Cardiac septum (tissue), 1 donor: ENCODE measurements at places on chromosomes 16 and 17. TPM values are rescaled to one million over a fixed set of nuclear protein-coding genes. Genes with fewer than 3 reads are reported as not detected.

DNA sequence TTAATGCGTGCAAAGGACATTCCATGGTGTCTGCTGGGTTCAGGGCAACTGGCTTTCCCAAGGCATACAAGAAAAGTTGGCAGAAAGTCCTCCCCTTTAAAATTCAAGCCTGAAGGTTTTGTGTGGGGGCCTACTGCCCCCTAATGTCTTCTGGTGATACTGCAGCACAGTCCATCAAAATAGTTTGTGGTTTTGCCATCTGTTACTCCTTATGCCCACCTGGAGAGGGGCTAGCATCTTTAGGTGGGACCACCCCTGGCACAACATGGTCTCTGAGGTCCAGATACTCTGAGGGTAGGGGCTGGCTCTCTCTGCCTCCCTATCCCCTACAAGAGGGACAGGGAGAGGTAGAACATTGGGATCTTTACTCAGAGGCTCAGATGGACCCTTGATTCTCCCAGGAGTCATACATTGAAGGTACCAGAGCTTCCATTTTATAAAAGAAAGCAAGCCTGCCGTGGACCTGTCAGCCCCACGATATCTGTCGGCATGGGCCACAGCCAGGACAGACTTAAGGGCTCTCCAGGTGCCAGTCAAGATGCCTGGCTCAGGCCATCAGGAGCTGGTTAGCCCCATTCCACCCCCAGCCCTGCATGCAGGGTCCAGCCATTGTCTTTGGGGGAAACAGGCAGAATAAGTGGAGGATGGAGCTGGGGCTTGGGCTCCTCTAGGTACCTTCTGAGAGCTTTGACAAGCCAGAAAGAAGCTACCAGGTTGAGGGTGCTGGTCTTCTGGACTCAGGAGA lies 6.3 kb downstream of the ESRP2 start:
- DNase-seq = no peak

GRCh38 chr16:47037396-47037745 lies 63.9 kb upstream of the DNAJA2 start:
- DNase-seq = peak; percentile 77

GRCh38 chr17:40366861-40367518 lies 2.5 kb upstream of the GJD3 start:
- DNase-seq = peak; percentile 71

DNA sequence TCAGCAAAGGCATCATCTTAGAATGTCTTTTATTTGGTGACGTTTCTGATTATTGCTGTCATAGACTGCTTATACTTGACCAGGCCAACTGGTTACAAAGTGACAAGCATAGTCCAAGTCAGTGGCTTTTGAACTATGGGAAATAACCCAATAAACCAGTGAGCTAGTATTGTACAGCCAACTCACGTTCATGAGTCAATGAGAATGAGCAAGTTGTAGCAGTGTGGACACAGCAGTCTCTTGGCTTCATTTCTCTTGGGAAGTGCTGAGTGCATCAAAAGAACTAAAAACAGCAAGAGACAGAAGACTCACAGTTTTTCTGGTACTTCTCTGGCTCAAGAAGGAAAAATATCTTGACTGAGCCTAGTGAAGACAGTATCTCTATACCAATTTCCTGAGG lies 36.9 kb upstream of the CRISPLD2 start:
- DNase-seq = no peak

- no peak for DNase-seq
Observed at GRCh38 chr16:86662195-86662594, 83.8 kb downstream of the FOXL1 start.

DNA sequence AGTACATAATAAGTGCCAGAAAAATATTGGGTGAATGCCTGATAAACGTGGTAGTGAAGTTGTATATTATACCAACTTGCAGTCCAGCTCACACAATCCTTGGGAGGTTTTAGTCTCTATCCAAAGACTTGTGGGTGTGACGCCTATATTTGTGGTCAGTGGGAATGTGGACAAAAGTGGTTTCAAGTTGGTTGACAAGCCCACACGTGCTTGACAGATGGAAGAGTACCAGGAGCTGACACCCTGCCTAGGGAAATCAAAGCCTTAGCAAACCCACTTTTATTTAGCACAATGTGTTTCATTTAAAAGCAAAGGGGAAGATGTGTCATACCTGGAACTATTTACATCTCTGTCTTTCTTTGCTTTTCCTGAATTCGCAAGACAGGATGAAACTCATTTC lies 79.0 kb downstream of the CA10 start:
- no peak for DNase-seq

- DNase-seq = no peak
Observed at GRCh38 chr16:791131-791530, 2.7 kb downstream of the CHTF18 start.

GRCh38 chr16:29927070-29927905 lies 1.3 kb upstream of the KCTD13 start:
- no peak for DNase-seq

DNA sequence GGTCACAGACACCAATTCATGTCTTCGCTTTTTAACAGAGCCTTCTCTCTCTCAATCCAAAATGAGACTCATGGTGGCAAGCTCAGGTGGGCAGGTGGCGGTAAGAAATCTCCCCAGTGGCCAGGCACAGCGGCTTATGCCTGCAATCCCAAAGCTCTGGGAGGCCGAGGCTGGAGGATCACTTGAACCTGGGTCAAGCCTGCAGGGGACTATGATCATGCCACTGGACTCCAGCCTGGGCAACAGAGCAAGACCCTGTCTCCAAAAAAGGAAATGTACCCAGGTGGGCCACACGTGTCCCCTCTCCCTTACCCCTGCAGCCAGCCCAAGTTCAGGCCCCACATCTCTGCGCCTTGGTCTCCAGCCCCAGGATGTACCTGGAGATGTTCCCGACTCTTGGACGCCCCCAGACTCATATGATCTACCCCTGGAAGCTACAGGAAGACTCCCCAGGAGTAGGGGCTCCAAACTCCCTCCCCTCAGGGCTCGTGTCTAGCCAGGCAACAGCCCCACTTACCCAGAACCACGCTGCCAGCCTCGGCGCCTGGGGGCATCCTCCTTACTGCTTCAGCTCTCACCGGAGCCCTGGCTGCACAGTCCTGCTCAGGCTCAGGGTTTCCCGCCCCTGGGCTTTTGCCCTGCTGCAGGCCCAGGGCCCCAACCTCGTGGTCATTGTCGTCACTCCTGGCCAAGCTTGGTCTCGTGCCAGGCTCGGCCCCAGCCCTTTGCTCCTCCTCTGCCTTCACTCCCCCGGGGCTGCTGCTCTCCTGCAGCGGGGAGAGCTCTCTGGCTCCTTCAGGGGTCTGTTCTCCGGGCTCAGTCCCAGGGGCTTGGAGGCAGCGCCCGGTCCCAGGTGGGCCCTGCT lies 16.2 kb downstream of the MYLK3 start:
- peak; percentile 82 for DNase-seq

- DNase-seq = no peak
Observed at GRCh38 chr17:59754552-59754951, 47.1 kb downstream of the VMP1 start.

- no peak for DNase-seq
Observed at GRCh38 chr17:15452746-15453145, 14.7 kb downstream of the CDRT4 start.

DNA sequence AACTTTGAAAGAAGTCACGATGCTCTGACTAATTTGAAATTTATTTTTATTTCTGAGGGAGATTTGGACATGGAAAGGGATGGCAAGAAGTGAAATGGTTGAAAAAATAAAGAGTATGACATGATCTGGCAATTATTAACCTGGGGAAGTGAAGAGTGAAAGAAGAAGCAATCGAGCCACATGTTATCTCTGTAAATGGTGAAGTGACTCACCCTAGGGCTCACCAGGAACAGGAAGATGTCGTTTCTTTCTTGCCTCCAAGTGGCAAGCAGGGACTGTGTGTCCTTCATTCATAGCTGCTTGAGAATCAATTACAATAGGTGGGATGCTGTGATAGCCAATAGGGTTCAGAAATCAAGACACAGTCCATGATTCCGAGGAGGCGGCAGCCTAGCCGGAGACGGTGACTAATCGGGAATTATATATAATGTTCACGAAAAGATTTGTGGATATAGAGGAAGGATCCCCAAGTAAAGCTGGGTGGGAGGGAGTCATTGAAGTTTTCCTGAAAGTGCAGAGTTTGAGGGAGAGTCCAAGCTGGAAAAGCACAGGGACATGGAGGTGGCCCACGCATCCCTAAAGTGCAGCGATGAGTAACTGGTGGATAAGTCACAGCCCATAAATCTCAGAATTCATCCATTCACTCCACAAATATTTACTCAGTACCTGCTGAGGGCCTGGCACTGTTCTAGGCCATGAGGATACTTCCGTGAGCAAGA lies 18.2 kb upstream of the KRT20 start:
- no peak for DNase-seq

GRCh38 chr16:49556606-49557446 lies 183.2 kb downstream of the C16orf78 start:
- no peak for DNase-seq

The CDYL2 gene
- total RNA-seq = 6.0 TPM

The CACNA1H gene
- 4.7 TPM for total RNA-seq

The CHMP6 gene
- total RNA-seq = 21.7 TPM

The NGFR gene
- total RNA-seq = 9.9 TPM

The TBC1D3H gene
- not detected for total RNA-seq

The CPD gene
- 20.7 TPM for total RNA-seq

The GRB7 gene
- 0.65 TPM for total RNA-seq

The TEKT1 gene
- not detected for total RNA-seq

The MMP2 gene
- total RNA-seq = 83.8 TPM

The IL34 gene
- 1.2 TPM for total RNA-seq

The ICAM2 gene
- 22.0 TPM for total RNA-seq

The CHST6 gene
- total RNA-seq = 4.5 TPM

The TEX14 gene
- total RNA-seq = 0.32 TPM

The ORC6 gene
- total RNA-seq = 3.0 TPM
